ENCODE measurements at places on chromosomes 6 and 20.

DNA sequence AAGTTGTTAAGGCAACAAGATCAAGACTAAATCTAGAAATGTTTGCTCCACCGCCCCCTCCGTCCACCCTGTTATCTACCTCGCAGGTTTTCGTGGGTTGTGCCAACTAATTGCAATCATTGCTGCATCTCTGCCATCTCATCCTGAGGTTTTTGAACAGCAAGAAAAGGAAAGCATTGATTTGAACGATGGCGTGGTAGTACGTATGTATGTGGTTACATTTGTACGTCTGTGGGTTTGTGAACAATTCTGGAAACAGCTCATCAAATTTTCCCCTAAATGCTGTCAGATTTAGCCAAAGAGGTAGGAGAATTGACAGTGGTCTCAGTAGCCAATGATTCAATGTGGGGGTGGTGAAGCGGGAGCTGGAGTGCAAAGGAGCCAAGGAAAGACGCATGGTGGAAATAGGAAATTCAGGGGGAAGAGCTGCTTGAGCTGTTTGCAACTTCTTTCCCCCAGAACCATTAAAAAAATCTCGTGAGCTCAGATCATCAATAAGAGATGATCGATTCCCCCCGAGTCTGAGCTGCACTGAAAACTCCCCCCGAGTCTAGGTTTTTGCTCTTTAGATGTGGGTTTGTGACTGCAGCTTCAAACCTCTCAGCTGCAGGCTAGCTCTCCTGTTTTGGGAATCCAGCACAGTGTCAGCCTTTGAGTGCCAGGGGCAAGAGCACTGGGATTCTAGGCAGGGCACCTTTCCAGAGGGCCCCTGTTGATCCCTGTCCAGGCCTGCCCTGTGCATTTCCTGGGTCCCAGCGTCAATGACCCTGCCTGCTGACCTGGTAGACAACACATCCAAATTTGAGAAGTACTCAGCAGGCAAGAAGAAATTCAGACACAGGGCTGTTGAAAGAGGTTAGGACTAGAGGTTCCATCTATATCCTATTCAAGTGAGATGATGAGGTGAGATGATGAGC, 72.6 kb upstream of the LY86 start:
- DNase-seq = no peak

DNA sequence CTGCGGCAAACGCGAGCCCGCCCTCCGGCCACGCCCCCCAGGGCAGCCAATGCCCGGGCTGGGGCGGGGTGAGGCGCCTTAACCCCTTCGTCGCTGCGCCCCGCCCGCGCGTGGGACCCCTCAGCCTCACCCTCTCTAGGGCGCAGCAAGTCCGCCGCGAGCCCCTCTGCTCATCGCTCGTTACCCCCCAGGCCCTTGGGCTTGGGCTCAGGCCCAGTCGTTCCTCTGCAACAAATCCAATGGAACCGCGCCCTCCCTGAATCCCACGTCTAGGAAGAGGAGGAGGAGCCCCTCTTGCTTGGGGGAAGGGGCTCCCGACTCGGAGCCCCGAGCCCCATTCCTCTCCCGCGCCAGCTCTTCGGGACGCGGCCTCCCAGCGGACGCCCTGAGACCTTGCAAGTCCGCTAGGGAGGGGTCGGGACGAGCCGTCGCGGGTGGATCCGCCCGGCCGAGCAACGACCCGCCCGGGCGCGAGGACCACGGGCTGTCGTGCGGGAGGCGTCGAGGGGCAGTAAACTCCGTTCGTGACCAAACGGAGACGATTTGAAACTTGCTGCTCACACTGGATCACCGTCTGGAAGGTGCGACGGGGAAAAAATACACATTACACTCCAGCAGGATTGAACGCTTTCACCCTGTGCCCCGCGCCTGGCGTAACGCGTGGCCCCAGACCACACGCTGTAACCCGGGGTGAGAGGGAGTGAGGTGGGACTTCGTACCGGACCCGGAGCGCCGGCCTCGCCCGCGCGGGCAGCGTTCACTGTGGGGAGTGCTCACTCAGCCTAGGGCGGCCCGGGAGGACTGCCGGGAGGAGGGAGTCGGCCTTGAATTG, 477 bp upstream of the LZTS3 start:
- peak; percentile 47 for DNase-seq

GRCh38 chr6:154408891-154409500, 52.4 kb upstream of the IPCEF1 start:
- DNase-seq = peak; percentile 36

GRCh38 chr20:59016795-59017492, 2.3 kb upstream of the TUBB1 start:
- DNase-seq = no peak

DNA sequence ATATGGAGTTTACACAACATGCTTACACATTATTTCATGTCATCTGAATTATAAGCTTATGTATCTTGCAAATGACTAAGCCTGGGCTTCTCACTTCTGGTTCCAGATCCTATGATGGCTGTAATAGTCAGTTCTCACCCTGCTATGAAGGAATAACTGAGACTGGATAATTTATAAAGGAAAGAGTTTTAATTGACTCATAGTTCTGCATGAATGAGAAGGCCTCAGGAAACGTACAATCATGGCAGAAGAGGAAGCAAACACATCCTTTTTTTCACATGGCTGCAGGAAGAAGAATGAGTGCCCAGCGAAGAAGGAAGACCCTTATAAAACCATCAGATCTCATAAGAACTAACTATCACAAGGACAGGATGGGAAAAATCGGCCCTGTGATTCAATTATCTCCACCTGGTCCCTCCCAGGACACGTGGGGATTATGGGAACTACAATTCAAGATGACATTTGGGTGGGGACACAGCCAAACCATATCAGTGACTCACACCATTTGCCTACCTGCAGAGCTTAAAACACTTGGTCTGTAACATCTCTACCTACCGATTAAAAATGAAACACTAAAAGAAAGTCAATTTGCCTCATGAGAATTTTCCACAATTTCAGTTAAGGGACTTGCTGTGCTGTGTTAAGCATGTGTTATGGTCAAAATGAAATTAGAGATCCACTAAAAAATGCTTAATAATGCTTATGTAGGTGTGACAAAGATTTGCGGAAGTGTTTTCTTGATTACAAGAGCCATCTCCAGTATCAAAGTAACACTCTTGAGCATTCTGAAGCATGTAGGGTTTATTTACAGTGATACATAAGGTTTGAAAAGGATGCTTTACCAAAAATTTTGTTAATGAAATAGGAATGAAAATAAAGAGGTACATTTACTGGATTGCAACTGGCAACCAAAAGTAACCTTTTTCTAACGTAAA, 2.2 kb upstream of the RWDD1 start:
- DNase-seq = no peak

DNA sequence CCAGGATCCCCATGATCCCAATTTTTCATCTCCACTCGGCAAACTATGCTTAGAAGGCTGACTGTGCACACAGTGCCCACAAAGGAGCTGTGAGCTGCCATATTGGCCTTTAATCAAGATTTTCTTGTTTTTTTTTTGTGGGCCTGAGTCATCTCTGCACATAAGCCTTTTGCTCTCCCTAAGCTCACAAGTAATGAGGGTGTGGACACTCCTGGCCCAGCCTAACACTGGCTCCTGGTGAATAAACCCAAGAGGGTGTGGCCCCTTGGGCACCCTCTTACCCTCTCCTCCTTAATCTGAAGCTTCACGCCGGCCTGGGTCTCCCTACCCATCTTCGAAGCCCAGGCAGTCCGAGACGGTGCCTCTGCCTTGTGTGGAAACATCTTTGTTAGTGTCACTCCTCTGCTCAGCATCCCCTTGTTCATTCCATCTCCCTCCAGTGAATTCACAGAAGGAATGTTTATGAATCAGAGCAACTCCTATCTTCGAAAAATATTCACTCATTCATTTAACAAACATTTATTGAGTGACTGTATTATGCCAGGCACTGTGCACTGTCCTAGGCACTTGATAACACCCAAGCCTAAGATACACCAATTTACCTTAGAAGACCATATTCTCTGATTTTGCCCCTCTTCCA, 22.2 kb upstream of the MRPS10 start:
- peak; percentile 23 for DNase-seq

DNA sequence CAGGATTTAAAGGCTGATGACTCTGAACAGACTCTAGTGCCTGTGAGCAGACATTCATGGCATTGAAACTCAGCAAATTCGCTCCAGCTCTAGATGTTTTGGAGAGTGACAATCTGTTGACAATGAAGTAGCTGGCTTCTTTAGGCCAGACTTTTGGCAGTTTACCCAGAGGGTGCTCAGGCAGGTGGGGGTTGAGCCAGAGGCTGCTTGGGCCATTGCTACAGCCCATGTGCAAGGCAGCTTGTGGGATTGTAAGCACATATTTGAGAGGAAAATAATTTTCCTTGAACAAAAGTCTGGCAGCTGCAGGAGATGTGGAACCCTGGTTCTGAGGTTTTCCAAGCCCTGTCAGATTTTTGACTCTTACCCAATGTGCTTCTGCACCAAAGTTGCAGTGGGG, 311.6 kb downstream of the CDC5L start:
- no peak for DNase-seq

DNA sequence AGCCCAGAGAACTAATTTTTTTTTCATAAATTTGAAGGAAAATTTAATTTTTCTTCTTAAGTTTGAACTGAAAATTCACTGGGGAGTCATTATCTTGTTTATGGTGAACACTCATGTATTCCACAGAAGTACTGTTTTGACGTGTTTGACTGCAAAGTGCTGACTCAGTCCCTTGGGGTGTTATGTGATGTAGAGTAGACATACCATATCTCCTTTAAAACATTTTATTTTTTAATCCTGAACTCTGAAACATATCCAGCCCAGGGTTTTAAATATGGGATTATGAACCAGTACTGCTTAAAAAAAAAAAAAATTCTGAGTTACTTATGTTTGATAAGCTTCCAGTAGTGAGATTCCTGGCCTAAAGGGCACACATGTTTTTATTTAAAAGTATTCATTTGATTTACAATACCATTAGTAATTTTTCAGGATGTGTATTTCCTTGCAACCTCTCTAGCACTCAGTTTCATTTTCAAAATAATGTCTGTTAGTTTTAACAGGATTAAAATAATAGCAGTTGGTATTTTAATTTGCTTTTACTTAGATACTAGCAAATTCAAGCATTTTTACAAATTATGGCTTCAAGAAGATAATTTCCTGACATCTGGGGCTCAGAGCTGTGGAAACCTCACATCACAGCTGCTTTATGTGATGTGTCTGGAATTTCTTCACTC, 81.7 kb upstream of the PDE10A start:
- peak; percentile 23 for DNase-seq

DNA sequence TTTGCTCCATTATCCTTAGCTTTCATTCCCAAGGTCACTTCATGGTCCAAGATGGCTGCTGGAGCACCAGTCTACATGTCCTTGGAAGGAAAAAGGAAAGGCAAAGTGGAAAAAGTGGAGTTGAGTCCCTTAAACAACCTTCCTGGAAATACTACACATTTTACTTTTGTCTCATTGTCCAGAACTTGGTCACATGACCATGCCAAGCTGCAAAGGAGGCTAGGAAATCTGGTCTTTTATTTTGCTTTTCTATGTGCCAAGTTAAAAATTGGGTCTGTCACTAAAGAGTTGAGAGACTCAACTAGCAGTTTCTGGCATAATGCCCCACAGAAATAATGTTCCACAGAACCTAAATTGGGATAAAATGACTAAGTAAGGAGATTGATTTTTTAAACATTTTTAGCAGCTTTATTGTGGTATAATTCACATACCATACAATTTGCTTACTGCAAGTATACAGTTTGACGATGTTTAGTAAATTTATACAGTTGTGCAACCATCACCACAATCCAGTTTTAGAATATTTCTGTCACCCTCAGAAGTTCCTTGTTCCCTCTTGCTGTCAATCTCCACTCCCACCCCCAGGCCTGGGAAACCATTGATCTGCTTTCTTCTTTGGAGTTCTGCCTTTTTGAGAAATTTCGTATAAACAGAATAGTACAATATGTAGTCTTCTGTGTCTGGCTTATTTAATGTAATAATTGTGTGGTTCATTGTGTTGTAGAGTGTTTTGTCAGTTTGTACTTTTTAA, 5.6 kb upstream of the CHD6 start:
- no peak for DNase-seq

DNA sequence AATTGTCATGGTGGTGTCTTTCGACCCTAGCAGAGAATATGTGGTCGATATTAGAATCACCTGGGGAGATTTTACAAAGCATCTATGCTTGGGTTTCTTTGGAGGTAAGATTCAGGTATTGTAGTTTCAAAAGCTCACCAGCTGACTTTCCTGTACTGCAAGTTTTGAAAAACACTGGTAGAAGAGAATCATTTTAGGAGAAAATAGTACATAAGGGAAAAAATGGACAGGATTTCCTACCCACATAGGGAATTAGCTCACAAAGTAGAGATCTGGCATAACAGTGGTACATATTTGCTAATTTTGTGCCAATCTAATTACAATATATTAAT, 27.4 kb upstream of the ABT1 start:
- DNase-seq = no peak

- DNase-seq = no peak
Observed at GRCh38 chr20:2780948-2781347, 19.5 kb downstream of the CPXM1 start.

DNA sequence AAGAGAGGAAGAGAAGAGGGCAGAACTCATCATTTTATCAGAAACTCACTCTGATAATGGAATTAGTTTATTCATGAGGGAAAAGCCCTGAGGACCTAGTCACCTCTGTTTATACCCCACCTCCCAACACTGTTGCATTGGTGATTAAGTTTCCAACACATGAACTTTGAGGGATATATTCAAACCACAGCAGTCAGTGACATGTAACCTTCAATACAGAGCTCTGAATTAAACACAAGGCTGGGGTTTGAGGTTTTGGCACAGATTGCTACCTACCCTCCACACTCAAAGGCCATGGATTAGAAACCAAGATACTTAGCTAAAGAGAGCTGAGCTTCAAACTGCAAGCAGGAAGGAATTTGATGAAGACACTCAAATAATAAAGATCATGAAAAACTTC, 48.5 kb upstream of the MOCS1 start:
- no peak for DNase-seq

All from fibroblast of the conjunctiva (primary cell).